ENCODE measurements at places on chromosomes 12 and 14.

DNA sequence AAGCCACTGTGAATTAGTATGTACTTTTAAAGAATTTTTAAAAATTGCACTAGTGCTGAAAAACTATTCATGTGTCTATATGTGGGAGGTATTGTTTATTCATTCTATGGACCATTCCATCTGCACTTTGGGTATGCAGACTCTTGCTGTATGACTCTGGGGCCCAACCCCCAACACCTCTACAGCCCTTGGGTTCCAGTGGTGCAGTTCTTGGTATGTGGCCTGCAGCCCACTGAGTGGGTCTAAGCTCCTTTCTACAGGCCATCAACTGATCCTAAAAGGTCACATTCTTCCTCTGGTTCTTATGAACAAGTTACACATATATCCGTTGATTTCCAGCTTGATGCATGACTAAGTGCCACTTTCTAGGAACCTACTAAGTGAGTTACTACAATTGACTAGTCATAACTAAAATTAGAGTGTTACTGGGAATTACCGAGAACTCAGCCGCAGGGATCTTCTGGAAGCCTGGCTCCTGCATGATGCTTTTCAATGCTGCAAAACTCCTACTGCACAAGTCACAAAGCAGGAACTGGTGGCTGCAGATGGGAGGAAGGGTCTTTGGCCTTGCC is 62.4 kb upstream of the MED13L start:
- DNase-seq: peak; percentile 84

DNA sequence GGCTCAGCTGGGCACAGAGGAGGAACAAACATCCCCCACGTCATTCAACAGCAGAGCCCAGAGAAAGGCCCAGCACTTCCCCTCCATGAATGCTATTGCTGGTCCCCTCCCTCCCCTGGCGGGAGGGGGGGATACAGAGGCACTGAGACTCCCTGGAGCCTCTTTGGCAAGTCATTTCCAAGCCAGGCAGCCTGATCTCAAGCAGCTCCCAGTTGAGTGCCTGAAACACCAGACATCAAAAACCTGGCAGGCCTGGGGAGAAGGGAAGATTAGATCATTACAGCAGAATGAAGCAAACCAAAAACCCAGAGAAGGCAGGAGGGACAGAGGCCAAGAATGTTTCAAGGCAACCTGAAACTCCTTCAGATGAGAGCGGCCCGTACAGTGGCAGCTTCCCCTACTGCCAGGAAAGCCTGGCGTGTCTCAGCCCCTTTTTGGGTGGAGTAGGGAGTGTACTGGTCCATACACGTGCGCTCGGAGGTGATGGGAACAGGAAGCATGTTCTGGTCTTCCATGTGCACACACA is 92.1 kb downstream of the LRRC74A start:
- DNase-seq: peak; percentile 93

DNA sequence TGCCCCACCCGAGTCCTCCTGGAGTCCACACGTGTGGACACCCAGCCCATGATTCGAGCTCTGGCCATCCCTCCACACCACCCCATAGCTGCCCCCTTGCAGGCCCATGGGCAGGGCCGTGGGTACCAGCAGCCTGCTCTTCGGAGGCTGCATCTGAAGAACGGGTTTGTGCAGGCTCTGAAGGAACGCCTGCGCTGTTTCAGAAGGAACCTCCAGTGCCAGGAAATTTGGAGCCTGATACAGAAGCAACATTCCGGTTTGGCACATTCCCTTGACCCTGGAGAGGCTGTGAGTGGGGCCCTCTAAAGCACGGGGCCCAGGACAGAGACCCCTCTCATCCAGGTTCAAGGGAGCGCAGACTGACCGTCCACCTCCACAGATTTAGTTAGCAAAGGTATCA is 57.0 kb downstream of the ZNF664 start:
- DNase-seq: no peak

DNA sequence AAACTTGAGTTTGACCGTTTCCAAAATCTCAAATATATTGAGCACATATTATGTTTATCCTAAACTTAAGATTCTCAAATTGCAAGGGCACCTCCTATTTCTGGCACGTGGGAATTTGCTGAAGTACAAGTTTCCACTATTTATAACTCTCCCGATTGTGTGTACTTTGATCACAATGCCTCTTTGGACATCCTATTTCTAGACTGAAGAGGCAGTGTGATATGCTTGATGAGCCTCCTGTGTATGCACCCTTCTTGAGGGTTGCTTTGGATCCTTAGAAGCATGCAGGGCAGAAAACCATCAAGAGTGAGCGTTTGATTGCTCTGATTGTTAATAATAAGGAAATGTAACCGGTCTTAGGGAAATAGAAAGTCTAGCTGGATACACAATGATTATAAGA is 218.9 kb upstream of the RBM19 start:
- no peak for DNase-seq

DNA sequence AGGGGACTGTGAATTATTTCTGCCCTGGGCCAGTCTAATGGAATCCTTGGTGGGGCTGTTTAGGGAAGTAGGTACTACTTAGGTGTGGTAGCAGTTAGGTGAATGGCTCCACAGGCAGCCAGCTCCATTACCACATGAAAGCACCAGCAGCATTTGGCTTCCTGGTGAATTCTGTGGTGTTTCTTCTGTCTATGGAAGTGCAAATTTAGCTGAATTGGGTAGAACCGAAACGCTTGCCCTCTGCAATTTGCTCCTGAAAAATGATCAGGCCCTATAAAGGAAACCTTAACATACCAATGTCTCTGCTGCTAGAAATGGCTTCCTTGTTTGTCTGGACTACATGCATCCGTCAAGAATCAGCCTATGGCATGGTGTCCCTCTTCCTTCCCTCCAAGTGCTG is 16.4 kb downstream of the FLRT2 start:
- DNase-seq: no peak

DNA sequence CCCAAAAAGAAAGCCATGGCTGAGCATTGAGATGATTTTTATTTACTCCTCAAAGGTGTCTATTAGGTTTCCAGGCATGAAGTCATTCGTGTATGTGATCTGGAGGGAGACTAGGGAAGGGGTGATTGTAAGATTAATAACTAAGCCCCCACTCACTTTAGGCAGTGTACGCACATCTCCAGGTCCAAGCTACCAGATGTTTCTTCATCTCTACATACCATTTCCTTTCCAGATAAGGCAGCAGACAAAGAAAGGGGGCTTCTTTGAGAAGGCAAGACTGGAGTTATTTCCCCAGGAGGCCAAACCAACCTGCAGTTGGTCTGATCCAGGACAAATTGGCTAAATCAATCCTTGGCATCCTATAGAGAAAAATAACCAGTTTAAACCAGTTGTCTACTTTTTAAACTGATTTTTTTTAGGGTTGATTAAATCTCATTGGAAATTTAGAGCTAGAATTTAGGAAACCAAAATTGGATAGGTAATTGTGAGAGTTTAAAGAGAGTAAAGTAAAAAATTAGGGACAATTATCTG is 3.9 kb downstream of the HOXC13 start:
- no peak for DNase-seq

DNA sequence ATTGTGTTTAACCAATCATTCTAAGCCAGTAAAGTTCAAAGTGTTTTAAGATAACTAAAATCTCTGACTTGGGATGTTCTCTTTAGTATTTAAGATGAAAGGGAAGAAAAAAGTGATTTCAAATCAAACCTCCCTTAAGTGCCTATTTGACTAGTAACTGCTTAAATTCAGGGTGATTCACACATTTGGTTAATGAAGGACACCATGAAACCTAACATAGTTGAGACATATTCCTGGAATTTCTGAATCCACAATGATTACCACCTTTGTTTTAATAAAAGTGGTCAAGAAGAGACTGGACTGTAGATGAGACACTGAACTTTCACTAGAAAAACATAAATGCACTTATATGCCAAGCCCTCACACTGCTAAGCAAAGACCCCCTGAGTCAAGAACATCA is 138.7 kb downstream of the MED13L start:
- DNase-seq: peak; percentile 58

- no peak for DNase-seq
Observed at GRCh38 chr12:124501112-124501561, 66.3 kb downstream of the NCOR2 start.

- DNase-seq: no peak
Observed at GRCh38 chr12:49922349-49923034, 18.8 kb upstream of the FAIM2 start.

DNA sequence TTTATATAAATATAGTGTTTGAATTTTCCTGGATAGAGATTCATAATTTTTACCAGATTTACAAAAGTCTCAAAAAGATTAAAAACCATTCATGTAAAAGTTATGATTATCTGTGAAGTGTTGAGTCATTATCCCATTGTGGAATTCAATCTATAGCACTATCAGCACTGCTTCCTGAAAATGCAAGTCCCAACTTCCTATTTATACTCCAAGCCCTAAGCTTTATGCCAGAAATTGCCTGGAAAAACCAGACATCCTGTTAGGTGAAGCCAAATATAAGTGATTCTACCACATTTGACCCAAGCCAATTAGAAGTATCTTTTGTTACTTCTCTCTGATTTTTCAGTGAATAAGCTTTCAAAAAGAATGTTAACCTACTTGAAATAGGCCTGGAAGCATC is 129.1 kb downstream of the GPR135 start:
- DNase-seq: no peak

GRCh38 chr12:90342081-90342480 is 612.9 kb downstream of the CCER1 start:
- no peak for DNase-seq

DNA sequence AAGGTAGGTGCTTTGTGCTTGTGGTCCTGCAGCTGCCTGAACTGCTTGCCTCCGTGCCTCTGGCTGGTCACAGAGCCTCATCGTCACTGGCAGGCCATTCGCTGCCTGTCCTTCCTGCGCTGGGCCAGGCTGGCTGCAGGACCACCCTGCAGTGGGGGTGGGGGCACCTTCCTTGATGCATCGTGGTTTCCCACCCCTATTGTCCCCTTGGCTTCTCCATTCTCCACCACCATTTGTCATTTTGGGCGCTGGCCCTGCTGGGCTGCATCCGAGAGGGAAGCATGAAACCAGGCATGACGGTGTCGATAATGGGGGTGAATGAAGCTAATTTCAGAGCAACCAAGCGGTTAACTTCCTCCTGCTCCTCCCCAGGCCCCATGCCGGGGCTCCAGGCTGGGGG is 127.7 kb downstream of the NRXN3 start:
- no peak for DNase-seq

DNA sequence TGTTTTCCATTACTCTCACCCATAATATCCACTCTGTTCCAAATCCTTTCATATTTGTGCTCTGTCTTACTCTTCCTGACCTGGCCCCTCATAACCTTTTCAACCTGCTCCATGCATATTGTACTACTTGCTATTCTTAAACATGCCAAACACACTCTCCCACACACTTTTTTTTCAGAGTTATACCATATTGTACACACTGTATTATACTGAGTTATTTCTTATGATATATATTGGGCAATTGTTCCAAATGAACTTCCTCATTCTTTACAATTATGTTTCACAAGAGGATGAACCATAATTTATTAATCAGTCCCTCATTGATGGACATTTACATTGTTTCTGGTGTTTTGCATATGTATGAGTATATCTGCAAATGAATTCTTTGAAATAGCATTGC is 18.5 kb downstream of the ATL1 start:
- DNase-seq: no peak

- DNase-seq: no peak
Observed at GRCh38 chr12:15801770-15802744, 12.9 kb upstream of the EPS8 start.

DNA sequence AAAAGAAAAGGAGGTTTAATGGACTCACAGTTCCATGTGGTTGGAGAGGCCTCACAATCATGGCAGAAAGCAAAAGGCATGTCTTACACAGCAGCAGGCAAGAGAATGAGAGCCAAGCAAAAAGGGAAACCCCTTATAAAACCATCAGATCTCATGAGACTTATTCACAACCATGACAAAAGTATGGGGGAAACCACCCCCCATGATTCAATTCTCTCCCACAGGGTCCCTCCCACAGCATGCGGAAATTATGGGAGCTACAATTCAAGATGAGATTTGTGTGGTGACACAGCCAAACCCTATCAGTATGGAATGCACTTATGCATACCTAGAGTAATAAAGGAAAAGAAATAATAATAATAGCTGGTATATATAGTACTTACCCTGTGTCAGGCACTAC is 4.5 kb upstream of the GLIPR1 start:
- DNase-seq: no peak

DNA sequence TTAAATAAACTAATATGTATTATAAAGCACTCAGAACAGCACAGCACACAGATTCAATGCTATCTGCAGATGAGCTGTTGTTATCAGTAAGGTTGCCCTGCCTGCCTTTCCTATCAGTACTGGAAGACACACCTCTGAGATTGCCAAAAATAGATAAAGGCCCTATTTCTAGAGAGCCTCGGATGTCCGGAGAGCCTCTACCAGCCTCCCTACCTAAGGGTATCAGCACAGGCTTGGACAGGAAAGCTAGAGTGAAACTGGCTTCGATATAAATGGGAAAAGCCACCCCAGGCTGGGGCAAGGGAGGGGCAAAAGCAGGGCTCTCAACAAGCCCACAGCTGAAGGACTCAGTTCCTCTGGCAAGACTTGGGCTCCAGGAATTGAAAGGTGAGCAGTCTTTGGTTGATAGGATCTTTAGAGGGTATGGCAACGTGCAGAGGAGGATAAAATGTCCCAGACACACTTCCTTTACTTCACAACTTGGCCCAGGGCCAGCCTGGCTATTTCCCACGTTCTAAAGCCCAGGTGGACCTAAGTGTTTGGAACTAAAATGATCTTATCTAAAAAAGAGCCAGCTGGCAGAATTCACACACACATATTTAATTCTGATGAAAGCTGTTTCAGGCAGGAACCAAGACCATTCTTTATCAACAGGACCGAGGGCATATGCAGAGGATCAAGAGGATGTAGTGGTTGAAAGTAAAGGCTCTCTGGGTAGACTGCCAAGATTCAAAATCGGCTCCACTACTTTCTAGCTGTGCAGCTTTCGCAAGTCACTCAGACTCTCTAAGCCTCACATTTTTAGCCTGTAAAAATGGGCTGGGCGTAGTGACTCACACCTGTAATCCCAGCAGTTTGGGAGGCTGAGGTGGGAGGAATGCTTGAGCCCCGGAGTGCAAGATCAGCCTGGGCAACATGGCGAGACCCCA is 37.8 kb upstream of the ITPR2 start:
- DNase-seq: peak; percentile 52

GRCh38 chr12:2266666-2267620 is 214.2 kb downstream of the CACNA1C start:
- no peak for DNase-seq

DNA sequence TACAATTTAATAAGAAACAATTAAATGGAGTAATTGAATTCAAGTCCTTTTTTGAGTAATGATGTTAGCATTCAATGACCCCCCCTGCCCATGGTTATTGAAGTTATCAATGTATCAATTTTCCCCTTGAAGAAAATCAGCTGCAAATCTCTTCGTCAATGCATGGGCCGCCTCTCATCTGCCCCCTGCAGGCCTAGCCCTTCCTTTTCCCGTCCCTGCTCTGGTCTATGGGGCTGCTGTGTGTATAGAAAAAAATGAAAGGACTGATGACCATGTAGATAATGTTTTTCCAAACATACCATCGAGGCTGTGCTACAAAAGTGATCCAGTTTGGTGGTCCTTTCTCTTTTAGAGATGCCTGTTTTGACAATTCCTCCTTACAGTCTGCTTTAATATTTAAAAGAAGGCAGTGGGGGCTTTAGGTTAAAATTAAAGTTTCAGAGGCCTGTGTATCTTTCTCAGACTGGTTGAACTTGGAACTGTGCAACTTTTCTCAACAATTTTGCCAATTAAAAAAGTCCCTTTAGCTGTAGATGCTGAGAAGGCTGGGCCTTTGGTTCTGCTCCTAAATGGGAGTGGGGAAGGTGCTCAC is 98.4 kb downstream of the APAF1 start:
- peak; percentile 26 for DNase-seq

- DNase-seq: peak; percentile 95
Observed at GRCh38 chr14:74579447-74580274, 32.4 kb downstream of the LTBP2 start.

- peak; percentile 17 for DNase-seq
Observed at GRCh38 chr14:54310151-54310850, 86.5 kb upstream of the CDKN3 start.

Measured in GM23248 (cell line).